Activated T-helper 1 cell treated with Interleukin-2 at 50 U/mL for 16 hours (primary cell): ENCODE measurements at places on chromosomes 3 and 15.

GRCh38 chr15:93730724-93731123, 500.6 kb upstream of the MCTP2 start:
- DNase-seq = no peak

DNA sequence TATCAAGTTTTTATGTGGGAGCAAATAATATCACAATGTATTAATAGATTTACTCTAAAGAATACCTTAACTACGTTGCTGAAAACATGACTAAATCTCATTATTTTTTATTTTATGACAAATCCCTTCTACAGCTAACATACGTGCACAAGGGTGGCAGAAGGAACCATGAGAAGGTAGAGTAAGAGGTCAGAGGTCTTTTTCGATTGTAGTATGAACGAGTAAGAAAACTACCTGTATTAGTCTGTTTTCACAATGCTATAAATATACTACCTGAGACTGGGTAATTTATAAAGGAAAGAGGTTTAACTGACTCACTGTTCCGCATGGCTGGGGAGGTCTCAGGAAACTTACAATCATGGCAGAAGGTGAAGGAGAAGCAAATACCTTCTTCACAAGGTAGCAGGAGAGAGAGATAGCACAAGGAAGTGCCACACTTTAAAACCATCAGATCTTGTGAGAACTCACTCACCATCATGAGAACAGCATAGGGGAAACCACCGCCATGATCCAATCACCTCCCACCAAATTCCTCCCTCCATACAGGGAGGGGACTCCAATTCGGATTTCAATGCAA, 95.3 kb downstream of the SUCLG2 start:
- DNase-seq = no peak

GRCh38 chr3:72139316-72139715, 354.4 kb upstream of the PROK2 start:
- no peak for DNase-seq

DNA sequence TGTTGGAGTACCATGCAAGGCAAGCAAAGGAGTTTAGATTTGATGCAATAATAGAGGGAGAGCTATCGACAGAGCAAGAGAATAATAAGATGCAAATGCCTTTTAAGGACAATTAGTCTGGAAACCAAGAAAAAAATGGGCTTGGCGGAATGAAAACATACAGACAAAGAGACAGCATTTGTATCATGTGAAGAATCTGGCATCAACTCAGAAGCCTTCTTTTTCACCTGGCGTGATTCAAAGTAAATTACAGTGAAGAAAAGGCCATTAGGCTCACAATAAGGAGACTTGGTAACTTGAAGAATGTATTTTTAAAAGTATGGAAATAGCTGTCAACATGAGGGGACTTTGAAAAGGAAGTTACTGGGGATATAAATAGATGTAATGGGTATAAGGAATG, 521.2 kb upstream of the GOLIM4 start:
- no peak for DNase-seq

- no peak for DNase-seq
Measured at GRCh38 chr15:38660738-38661137, 96.1 kb upstream of the RASGRP1 start.

GRCh38 chr3:43327582-43327979, 41.2 kb downstream of the SNRK start:
- DNase-seq = no peak

DNA sequence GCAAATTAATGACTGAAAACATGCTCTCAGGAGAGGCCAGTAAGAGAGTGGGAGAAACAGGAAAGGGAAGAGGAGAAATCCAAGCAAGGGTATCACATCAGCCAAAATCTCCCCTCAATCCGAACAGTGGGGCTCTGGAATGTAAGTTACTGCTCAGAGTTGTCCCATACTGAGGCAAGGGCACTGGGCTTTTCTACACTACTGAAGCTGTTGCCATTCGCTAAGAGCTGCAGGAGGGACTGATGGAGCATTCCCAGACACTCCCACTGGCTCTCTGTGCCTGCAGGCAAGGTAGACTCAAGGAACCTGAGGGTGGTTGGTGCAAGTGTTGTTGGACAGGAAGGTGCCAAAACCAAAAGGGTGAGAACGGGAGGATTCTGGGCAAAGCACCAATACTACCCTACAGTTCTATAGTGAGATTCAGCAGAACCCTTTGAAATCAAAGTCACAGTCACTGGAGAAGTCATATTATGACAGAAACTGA, 46.1 kb downstream of the NEK10 start:
- no peak for DNase-seq

DNA sequence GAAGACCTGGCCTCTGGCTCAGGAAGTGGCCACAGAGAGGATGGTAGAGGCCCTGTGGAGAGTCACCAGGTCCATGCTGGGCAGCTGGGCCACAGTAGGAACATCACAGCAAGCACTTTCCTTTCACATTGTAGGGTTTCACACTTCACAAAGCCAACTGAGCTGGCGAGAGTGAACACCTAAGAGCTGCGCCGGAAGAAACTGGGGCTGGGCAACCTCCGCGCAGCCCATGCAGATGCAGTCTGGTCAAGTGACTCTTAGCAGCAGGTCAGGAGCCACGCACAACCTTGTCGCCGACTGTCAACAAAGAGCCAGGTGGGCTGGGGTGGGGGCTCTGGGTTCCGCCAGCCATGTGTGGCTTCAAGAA, 15.3 kb upstream of the SHISA5 start:
- no peak for DNase-seq

- DNase-seq = no peak
Measured at GRCh38 chr3:37729119-37729518, 132.6 kb upstream of the CTDSPL start.
